Articular chondrocyte of knee joint (primary cell): ENCODE measurements at places on chromosomes 12 and 14. TPM values are rescaled to one million over a fixed set of nuclear protein-coding genes. Genes with fewer than 3 reads are reported as not detected.

Gene ARF6
- total RNA-seq, result 113 and 161 TPM in 2 replicates

Gene NKX2-1
- total RNA-seq, result not detected in 2 replicates

Gene DAAM1
- total RNA-seq, result 20.5 and 22.6 TPM in 2 replicates

Gene TRMT5
- 23.7 and 29.6 TPM in 2 replicates for total RNA-seq

Gene IAPP
- not detected in 2 replicates for total RNA-seq

Gene ST8SIA1
- 10.1 and 17.4 TPM in 2 replicates for total RNA-seq
